ENCODE measurements at places on chromosomes 13 and 19. TPM values are rescaled to one million over a fixed set of nuclear protein-coding genes. Genes with fewer than 3 reads are reported as not detected.

Gene KLK14
- not detected for total RNA-seq

Gene CKAP2
- 31.0 TPM for total RNA-seq

Gene PGLYRP2
- total RNA-seq, result not detected

Gene NEK3
- 13.8 TPM for total RNA-seq

Gene LHB
- total RNA-seq, result not detected

Gene SUPT5H
- 72.6 TPM for total RNA-seq

Gene MAMSTR
- 0.16 TPM for total RNA-seq

Gene FGF21
- not detected for total RNA-seq

Gene NTN5
- total RNA-seq, result 0.06 TPM

Gene DLL3
- 0.19 TPM for total RNA-seq

Gene CYP4F3
- not detected for total RNA-seq

Gene MCEMP1
- not detected for total RNA-seq

Measured in bladder microvascular endothelial cell (primary cell).